ENCODE measurements at places on chromosomes 4 and X. TPM values are rescaled to one million over a fixed set of nuclear protein-coding genes. Genes with fewer than 3 reads are reported as not detected.

Gene MRPS18C
- polyA plus RNA-seq = 33.9 TPM

Gene MYOZ2
- polyA plus RNA-seq = 0.16 TPM

Gene L1CAM
- 14.5 TPM for polyA plus RNA-seq

Gene GUCY1B1
- polyA plus RNA-seq = 11.6 TPM

Gene RRAGB
- polyA plus RNA-seq = 26.8 TPM

Gene REPS2
- polyA plus RNA-seq = 15.7 TPM

Gene TBX22
- not detected for polyA plus RNA-seq

Gene MSX1
- 7.9 TPM for polyA plus RNA-seq

DNA sequence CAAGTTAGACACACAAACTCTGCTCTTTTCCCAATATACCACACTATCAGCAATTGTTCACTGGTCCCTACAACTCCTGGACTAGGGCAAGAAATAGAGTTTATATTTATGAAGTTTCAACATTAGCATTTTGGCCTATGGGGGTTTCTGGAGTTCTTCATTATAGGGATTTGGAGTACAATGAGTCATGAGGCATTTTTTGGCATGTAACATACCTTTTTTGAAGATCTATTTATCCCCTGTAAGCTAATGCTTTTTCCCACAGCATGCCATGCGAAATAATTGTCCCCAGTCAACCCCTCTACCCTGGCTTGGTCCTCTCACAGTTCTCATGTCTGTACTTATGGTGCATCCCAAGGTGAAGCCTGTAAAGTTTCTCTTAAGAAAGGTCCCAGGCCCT lies 36.7 kb upstream of the EDA2R start:
- peaks cover 7% of the 10 kb centered on the region for H3K27me3 ChIP-seq
- H3K4me3 ChIP-seq = no peak overlapping the region
- H3K27ac ChIP-seq = no peak overlapping the region
- H3K4me1 ChIP-seq = no peaks in the 10 kb centered on the region

DNA sequence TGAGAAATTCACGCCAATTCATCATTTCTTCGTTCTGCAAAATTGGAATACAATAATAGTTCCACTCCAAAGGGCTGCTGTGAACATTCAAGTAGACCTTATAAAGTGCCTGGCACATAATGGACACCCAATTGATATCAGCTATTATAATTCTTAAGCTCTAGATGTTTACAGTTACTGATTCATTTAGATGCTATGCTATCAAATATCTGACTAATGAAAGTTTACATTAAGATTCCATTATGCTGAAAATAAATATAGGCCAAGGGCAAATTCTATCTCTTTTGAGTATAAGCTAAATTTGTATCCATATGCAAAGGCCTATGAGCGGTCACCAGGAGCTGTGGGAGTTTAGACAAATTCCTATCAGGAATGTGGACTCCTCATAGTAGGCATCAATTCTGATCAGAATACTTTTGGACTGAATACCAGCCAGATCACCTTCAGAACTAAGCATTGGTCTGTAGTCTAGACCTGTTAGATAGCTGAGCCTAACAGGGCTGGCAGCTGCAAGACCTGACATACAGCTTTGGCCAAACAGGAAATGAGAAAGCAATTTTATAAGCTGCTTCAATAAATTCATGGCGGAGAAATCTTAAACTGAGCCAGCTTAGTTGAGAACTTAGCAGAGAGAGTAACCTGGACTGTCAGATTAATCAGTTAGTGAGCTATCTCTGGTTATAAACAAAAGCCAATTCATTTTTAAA lies 384.3 kb upstream of the ACTRT1 start:
- no peaks in the 10 kb centered on the region for H3K36me3 ChIP-seq
- H3K4me3 ChIP-seq = no peak overlapping the region
- H3K27me3 ChIP-seq = no peaks in the 10 kb centered on the region
- H3K27ac ChIP-seq = no peak overlapping the region
- no peak for DNase-seq

DNA sequence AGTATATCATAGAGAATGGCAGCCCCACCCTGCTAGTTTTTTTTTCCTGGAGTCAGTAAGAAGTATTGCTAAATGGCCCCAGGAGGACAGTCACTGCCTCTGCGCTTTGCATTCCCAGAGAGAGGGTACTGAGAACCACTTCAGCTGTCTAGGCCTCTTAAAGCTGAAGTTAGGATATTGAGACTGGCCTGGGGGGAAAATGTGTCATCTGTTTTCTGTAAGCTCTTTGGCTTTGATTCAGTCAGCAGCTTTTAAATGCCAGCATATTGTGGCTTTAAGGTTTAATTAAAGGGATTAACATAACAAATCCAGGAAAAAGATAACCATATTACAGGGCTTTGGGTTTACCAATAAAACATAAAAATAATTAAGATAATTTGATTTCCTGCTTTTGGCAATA lies 852.0 kb downstream of the PCDH18 start:
- no peak overlapping the region for H3K4me3 ChIP-seq
- H3K27me3 ChIP-seq = no peaks in the 10 kb centered on the region
- no peak overlapping the region for H3K27ac ChIP-seq
- H3K36me3 ChIP-seq = no peaks in the 10 kb centered on the region
- DNase-seq = no peak

DNA sequence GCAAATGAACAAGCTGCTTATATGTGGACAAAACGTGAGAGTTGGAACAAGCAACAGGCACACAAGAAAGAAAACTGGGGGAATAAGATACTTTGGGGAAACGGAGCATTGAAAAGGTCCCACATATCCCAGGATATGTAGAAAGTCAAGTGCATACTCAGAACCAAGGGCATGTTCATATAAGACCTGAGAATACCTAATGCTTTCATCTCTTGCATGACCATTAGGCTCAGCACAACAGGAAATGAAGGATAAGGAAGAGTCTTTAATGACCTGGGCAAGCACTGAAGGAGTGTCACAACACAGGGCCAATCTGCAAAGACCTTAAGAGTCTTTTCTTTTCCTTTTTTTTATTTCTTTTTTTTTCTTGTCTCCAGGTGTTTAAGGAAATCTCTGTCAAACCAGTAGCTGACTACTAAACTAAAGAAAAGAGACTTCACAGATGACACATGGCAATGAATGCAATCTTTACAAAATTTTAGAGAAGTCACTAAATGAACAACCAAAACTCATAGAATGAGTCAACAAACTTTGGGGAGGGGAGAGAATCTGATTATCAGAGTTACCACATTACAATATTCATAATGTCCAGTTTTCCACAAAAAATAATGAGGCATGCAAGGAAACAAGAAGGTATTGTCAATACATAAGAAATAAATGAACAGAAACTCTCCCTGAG lies 67.9 kb upstream of the STK26 start:
- H3K36me3 ChIP-seq = no peaks in the 10 kb centered on the region
- H3K4me3 ChIP-seq = no peak overlapping the region
- H3K27me3 ChIP-seq = peaks cover 28% of the 10 kb centered on the region
- no peak overlapping the region for H3K27ac ChIP-seq
- H3K4me1 ChIP-seq = no peaks in the 10 kb centered on the region

- no peak for DNase-seq
- H3K27ac ChIP-seq = no peak overlapping the region
- no peaks in the 10 kb centered on the region for H3K36me3 ChIP-seq
- no peak overlapping the region for H3K4me3 ChIP-seq
- H3K4me1 ChIP-seq = peaks cover 8% of the 10 kb centered on the region
These were observed 34.1 kb downstream of the PRRG1 start for GRCh38 chrX:37383313-37383712.

DNA sequence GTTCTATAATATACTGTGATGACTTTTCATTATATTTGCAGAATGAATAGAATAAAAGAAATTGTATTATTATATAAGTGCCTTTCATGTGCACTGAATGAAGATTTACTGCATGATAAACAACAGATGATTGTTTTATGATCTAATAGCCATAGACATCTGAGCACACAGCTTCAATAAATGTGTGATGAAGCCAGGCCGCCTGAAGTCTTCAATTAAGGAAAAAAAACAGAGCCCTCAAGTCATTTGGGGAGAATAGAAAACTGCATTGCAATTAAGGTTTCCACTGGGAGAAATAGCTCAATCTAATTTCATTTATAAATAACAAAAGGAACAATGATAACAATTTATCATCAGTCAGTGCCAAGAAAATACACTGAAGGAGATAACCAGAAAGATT lies 955.2 kb downstream of the FSTL5 start:
- no peak for DNase-seq
- no peak overlapping the region for H3K27ac ChIP-seq
- no peaks in the 10 kb centered on the region for H3K27me3 ChIP-seq
- no peaks in the 10 kb centered on the region for H3K36me3 ChIP-seq
- no peak overlapping the region for H3K4me3 ChIP-seq
- H3K4me1 ChIP-seq = no peaks in the 10 kb centered on the region

- peaks cover 10% of the 10 kb centered on the region for H3K4me1 ChIP-seq
- DNase-seq = no peak
These were observed 60.5 kb upstream of the PGRMC2 start for GRCh38 chr4:128347930-128348660.

DNA sequence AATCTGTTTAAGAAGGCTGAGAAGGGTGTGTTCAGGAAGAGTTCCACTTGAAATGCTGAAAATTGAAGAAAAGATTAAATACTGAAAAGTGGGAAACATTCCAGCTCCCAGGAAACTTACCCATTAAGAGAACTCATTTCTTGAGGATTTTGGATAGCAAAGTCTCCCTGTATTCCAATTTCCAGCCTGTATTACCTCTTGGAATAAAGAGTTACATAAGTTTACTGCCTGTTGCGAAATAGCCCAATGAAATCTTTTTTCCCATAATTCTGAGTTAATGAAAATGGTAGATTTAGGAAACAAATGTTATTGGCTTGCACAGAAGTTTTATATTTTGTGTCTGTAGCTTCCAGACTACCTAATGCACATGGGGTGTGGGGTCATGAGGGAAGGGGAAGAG lies 12.0 kb downstream of the NHSL2 start:
- H3K27me3 ChIP-seq = peaks cover 4% of the 10 kb centered on the region
- no peaks in the 10 kb centered on the region for H3K4me1 ChIP-seq
- H3K4me3 ChIP-seq = no peak overlapping the region
- DNase-seq = no peak

GRCh38 chr4:190020790-190021717 lies 6.0 kb downstream of the FRG2 start:
- H3K36me3 ChIP-seq = no peaks in the 10 kb centered on the region
- no peaks in the 10 kb centered on the region for H3K4me1 ChIP-seq
- peak overlapping the region; percentile 6 for H3K4me3 ChIP-seq
- H3K27me3 ChIP-seq = peaks cover 28% of the 10 kb centered on the region
- no peak overlapping the region for H3K27ac ChIP-seq
- peak; percentile 58 for DNase-seq

- H3K4me1 ChIP-seq = no peaks in the 10 kb centered on the region
- no peak overlapping the region for H3K4me3 ChIP-seq
- H3K36me3 ChIP-seq = no peaks in the 10 kb centered on the region
- no peak for DNase-seq
These were observed 346.7 kb upstream of the PPARGC1A start for GRCh38 chr4:24236532-24236931.

GRCh38 chr4:15665753-15666365 lies 10.7 kb upstream of the FBXL5 start:
- DNase-seq = no peak
- no peaks in the 10 kb centered on the region for H3K36me3 ChIP-seq
- H3K4me3 ChIP-seq = no peak overlapping the region

- DNase-seq = no peak
- peaks cover 21% of the 10 kb centered on the region for H3K4me1 ChIP-seq
- H3K36me3 ChIP-seq = no peaks in the 10 kb centered on the region
- H3K4me3 ChIP-seq = no peak overlapping the region
These were observed 782 bp downstream of the PITX2 start for GRCh38 chr4:110621839-110622751.

GRCh38 chr4:139764686-139765310 lies 99.2 kb downstream of the MGST2 start:
- H3K36me3 ChIP-seq = no peaks in the 10 kb centered on the region
- H3K4me3 ChIP-seq = no peak overlapping the region
- H3K27me3 ChIP-seq = no peaks in the 10 kb centered on the region
- no peak overlapping the region for H3K27ac ChIP-seq
- H3K4me1 ChIP-seq = peaks cover 25% of the 10 kb centered on the region

- no peaks in the 10 kb centered on the region for H3K36me3 ChIP-seq
- no peak overlapping the region for H3K27ac ChIP-seq
These were observed 29.8 kb downstream of the SAGE1 start for GRCh38 chrX:135923353-135923752.

GRCh38 chr4:75099321-75099720 lies 166.4 kb downstream of the PARM1 start:
- H3K36me3 ChIP-seq = no peaks in the 10 kb centered on the region
- no peak for DNase-seq
- H3K27me3 ChIP-seq = no peaks in the 10 kb centered on the region
- H3K27ac ChIP-seq = no peak overlapping the region
- H3K4me1 ChIP-seq = no peaks in the 10 kb centered on the region

DNA sequence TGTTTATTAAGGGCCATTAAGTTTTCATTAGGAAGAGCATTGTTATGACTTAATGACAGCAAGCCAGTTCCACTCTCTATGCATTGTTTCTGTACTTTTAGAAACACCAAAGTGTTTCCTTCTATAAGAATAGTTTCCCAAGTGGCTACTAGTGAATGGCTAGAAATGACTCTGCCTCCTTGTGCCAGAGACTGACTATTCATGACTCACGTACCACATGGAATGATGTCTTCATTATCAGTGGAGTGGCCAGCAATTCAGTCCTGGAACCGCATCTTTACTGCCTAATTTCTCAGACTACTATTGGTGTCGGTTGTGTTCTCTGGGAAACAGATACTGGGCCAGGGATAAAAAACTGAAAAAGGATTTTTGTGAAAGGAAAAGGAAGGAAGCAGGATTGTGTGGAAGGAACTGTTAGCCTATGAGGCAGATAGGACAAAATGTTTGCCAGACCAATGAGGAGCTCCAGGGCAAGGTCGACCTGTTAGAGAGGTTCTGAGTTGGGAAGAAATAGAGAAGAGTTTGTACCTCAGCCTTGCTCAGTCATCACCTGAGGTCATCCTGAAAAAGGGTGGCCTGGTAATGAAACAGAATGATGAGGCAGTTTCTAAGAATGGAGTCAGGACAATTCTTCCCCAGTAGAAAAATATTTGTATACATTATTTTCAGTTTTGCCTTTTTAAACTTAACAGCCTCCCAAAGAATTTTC lies 218.6 kb downstream of the SPCS3 start:
- H3K4me3 ChIP-seq = no peak overlapping the region
- peaks cover 5% of the 10 kb centered on the region for H3K4me1 ChIP-seq
- no peaks in the 10 kb centered on the region for H3K36me3 ChIP-seq
- no peaks in the 10 kb centered on the region for H3K27me3 ChIP-seq

DNA sequence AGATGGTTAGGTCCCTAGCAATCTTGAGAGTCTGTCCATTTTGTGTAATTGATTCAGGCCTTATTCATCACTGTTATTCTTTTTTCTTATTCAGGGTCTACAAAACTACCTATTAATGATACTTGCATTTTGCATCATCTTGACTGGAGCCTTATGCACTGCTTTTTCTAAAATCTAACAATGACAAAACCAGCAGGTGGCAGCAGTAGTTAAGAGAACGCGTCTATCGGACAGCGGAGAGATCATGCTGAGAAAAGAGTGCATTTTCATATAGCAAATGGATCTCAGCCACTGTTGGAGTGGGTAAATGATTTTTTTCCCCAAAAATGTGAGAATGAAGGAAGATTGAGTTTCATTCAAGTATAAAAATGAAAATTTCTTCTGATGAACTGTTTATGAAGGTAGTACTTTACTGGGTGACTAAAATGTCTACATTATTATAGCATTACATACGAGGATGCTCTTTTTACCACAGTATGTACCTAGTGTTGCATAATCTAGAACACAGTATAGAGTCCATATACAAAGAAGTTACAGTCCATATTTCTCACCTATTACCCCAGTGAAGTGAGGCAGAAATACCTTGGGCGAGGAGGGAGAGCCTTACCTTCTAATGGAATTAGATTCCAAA lies 43.2 kb downstream of the TMEM144 start:
- peak; percentile 37 for DNase-seq
- H3K4me3 ChIP-seq = no peak overlapping the region
- H3K4me1 ChIP-seq = peaks cover 2% of the 10 kb centered on the region
- no peaks in the 10 kb centered on the region for H3K27me3 ChIP-seq

All from adrenal gland (tissue), 19 donors.